ENCODE measurements at places on chromosomes 1 and 21. TPM values are rescaled to one million over a fixed set of nuclear protein-coding genes. Genes with fewer than 3 reads are reported as not detected.

DNA sequence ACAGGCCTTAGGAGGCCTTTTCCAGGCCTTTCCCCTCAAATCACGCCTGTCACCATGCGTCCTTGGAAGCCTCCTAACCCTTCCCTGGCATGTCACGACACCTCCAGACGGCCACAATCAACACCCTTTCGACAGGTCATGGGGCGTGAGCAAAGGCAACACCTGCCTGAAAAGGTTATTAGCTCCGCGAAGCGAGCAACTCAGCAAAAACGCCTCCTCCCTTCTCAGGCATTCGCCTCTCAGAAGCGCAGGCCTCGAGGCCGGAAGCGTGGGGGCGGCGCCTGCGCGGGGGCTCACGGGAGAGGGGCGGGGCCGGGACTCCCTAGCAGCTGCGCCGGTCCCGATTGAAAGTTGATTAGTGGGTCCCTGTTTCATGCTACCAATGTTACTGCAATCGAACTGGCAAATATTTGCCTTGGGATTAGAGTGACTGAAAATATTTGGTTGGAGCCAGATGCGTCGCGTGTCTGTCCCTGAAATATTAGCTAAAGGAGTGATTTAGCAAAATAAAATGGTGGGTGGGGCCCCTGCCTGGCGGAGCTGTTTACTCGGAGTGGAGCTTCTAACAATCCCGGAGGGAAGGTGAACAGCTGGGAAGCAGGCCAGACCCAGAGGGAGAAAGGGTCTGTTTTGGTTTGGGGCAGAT is 44.9 kb downstream of the GFI1 start:
- no peaks in the 10 kb centered on the region for H3K36me3 ChIP-seq
- H3K27ac ChIP-seq, result no peak overlapping the region
- H3K4me3 ChIP-seq, result no peak overlapping the region
- H3K4me1 ChIP-seq, result no peaks in the 10 kb centered on the region

- no peak overlapping the region for H3K27ac ChIP-seq
- DNase-seq, result peak; percentile 51
- H3K4me1 ChIP-seq, result no peaks in the 10 kb centered on the region
These were observed 35.8 kb upstream of the SOX13 start for GRCh38 chr1:204036882-204037655.

GRCh38 chr21:45029298-45029947 is 45.0 kb upstream of the ADARB1 start:
- no peak overlapping the region for H3K4me3 ChIP-seq
- H3K27ac ChIP-seq, result peak overlapping the region; percentile 24
- peaks cover 10% of the 10 kb centered on the region for H3K4me1 ChIP-seq
- no peaks in the 10 kb centered on the region for H3K27me3 ChIP-seq
- H3K36me3 ChIP-seq, result no peaks in the 10 kb centered on the region

DNA sequence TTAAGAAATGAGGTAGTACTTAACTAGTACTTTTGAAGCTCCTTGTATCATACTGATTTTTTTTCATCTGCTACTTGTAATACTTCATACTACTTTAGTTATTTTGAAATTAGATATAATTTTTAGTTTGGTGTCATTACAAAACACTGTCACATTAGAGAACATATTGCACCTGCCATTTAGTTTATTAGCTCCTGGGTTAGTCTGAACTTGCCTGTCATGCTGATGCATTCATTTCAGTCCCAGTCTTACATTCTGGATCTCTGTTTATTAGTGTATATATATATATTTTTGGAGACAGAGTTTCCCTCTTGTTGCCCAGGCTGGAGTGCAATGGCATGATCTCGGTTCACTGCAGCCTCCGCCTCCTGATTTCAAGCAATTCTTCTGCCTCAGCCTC is 50.3 kb downstream of the DYRK1A start:
- no peak overlapping the region for H3K27ac ChIP-seq
- DNase-seq, result no peak
- no peak overlapping the region for H3K4me3 ChIP-seq
- H3K36me3 ChIP-seq, result no peaks in the 10 kb centered on the region

- no peak overlapping the region for H3K4me3 ChIP-seq
- no peak overlapping the region for H3K27ac ChIP-seq
- H3K4me1 ChIP-seq, result no peaks in the 10 kb centered on the region
- peaks cover 37% of the 10 kb centered on the region for H3K36me3 ChIP-seq
These were observed 20.8 kb downstream of the GNAT2 start for GRCh38 chr1:109598655-109599054.

SYT11 gene
- 8.9 TPM for total RNA-seq

- no peak for DNase-seq
- no peaks in the 10 kb centered on the region for H3K4me1 ChIP-seq
- peaks cover 52% of the 10 kb centered on the region for H3K36me3 ChIP-seq
- no peak overlapping the region for H3K27ac ChIP-seq
- no peak overlapping the region for H3K4me3 ChIP-seq
- no peaks in the 10 kb centered on the region for H3K27me3 ChIP-seq
These were observed 28.5 kb upstream of the AXDND1 start for GRCh38 chr1:179337288-179337687.

RGSL1 gene
- not detected for total RNA-seq

DNA sequence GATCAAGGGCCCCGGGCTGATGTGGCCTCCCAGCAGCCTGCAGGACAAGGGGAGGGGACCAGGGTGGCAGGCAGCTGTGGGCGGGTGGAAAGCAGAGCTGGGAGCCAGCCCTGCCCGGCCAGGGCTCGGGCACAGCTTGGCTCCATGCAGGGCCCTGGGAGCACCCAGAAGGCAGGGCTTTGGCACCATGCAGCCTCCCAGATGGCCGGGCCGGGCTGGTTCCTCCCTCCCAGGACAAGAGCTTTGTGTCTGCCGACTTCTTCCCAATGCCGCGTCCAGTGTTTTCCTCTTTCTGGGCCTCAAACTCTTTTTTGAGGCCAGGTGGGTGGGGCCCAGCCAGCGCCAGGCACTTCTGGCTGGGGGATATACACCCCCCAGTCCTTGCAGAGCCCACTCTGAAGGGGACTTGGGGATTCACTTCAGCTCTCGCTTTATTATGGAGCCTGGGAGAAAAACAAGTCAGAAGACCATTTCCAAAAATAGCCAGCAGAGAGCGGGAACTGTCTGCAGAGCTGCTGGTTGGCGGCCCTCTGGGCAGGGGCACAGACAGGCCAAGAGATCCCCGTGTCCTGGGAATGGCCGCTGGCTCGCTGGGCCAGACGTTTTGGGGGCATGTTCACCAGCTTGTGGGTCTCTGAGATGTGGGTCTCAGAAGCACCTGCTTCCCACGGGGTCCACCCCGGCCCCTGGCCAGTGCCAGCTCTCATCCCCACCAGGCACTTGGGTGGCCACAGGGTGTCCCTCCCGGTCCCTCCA is 103.8 kb upstream of the ARHGEF16 start:
- DNase-seq, result no peak
- H3K27ac ChIP-seq, result no peak overlapping the region

NIBAN1 gene
- total RNA-seq, result 33.3 TPM

DNA sequence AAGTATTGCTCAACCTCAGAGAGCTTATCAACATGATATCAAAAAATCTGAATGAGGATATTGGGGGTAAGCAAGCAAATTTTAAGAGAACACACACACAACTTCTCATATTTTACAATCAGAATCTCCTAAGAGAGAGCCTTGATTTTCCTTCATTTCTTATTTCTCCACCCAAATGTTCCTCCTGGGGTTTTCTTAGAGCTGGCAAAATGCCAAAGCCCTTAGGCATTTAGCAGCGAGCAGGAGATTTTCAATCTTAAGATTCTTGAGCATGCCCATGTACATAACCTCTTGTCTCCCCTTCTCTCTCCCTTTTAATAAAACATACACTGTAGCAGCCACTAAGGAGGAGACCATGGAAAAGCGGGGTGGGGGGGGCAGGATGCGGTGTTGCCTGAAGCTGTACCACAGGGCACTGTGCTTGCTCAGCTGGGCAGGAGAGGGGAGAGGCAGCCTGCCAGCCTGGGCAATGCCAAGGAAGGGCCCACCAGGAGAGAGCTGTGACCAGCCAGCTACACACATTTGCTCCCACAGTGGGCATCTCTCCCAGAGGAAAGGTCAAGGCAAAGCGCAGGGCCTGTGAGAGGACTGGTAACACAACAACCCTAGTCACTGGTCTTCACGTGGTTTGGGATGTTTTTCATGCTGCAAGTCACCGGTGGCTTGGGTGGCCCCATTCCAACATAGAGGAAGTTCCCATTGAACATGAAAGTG is 4.3 kb downstream of the BRINP2 start:
- H3K27ac ChIP-seq, result no peak overlapping the region
- H3K36me3 ChIP-seq, result no peaks in the 10 kb centered on the region
- peaks cover 29% of the 10 kb centered on the region for H3K27me3 ChIP-seq

DMRTA2 gene
- not detected for total RNA-seq

GRCh38 chr1:105210747-105211146 is 1461.0 kb downstream of the AMY1C start:
- no peaks in the 10 kb centered on the region for H3K36me3 ChIP-seq
- no peak overlapping the region for H3K27ac ChIP-seq
- no peak for DNase-seq
- H3K4me1 ChIP-seq, result no peaks in the 10 kb centered on the region
- no peaks in the 10 kb centered on the region for H3K27me3 ChIP-seq

- no peak overlapping the region for H3K4me3 ChIP-seq
- no peak overlapping the region for H3K27ac ChIP-seq
- H3K4me1 ChIP-seq, result peaks cover 27% of the 10 kb centered on the region
- no peaks in the 10 kb centered on the region for H3K36me3 ChIP-seq
These were observed 3.5 kb downstream of the PDE9A start for GRCh38 chr21:42656872-42657271.

DNA sequence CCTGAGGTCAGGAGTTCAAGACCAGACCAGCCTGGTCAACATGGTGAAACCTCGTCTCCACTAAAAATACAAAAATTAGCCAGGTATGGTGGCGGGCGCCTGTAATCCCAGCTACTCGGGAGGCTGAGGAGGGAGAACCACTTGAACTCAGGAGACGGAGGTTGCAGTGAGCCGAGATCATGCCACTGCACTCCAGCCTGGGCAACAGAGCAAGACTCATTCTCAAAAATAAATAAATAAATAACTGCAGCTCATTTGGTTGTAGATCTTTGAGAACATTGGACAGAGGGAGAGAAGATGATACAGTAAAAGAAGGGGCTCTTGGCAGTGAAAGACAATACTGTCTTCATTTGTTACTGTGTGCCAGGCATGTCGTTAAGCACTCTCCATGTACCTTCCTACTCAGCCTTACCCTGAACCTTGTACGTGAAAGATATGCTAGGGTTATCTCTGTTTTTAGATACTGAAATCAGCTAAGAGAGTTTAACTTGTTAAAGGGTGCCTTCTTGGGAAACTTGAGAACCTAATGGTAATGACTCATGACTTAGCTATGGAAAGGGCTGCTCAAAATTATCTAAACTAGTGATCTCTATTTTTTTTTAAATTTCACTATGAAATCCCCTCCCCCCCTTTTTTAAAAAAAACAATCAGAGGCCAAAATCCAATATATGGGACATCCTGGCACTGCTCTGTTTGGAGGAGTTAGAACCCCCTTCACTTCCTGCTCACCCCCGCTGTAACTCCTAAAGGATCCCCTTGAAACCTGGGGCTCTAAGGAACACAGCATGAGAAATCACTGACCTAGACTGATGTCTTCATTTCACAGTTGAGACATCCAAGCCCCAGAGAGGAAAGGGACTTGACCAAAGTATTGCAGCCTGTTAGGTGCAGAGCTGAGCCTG is 6.8 kb upstream of the KPNA6 start:
- H3K27me3 ChIP-seq, result no peaks in the 10 kb centered on the region
- no peak for DNase-seq
- H3K36me3 ChIP-seq, result peaks cover 49% of the 10 kb centered on the region
- no peak overlapping the region for H3K4me3 ChIP-seq
- no peaks in the 10 kb centered on the region for H3K4me1 ChIP-seq
- no peak overlapping the region for H3K27ac ChIP-seq

S100A7 gene
- not detected for total RNA-seq

Measured in upper lobe of right lung (tissue), 1 donor.